ENCODE measurements at places on chromosomes 12 and 14. TPM values are rescaled to one million over a fixed set of nuclear protein-coding genes. Genes with fewer than 3 reads are reported as not detected.

The MYF5 gene
- polyA plus RNA-seq: 29.8 TPM

The CCDC60 gene
- polyA plus RNA-seq: not detected

GRCh38 chr12:59357811-59358210 is 238.0 kb upstream of the SLC16A7 start:
- no peak for DNase-seq

- no peak for DNase-seq
Measured at GRCh38 chr14:102736956-102737355, 40.3 kb upstream of the TRAF3 start.

GRCh38 chr12:88944397-88944796 is 364.1 kb upstream of the KITLG start:
- peak; percentile 3 for DNase-seq

DNA sequence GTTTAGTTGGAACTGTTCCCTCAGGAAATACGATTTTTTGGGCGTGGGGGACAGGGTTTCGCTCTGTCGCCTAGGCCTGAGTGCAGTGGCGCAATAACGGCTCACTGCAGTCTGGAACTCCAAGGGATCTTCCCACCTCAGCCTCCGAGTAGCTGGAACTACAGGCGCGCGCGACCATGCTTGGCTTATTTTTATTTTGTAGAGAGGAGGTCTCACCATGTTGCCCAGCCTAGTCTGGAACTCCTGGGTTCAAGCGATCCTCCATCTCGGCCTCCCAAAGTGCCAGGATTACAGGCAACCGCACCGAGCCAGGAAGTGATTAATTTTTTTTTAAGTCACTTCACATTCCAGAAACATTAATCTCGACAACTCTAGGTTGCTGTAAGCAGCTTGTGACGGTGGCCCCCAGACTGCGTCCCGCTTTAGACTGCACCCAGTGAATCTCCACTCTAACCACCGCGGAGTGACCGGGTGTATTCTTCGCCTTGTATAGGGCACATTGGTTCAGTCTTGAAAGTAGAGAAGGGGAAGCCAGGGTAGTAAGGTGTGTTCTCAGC is 830 bp upstream of the MIS18BP1 start:
- DNase-seq: no peak

- peak; percentile 55 for DNase-seq
Measured at GRCh38 chr14:20632831-20633691, 8.4 kb downstream of the OR6S1 start.

DNA sequence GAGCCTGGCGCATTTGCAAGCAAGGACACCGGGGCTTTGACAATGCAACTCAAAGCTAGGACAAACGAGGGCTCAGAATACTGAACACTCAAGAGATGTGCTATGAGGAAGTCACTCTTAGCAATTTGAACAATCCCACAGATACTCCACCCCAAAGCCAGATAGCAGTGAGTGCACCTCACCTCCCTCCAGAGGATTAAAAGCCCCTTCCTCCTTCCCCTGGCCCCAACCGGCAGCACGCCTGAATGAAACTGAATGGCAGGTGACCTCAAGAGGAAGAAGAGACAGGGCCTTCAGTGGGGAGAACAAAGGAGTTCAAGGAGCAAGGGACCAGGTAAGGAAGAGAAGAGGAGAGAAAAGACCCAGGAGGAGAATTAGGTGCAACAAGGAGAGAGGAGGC is 1.9 kb upstream of the KRT78 start:
- no peak for DNase-seq

- DNase-seq: peak; percentile 96
Measured at GRCh38 chr12:108731105-108731865, at the start of gene CORO1C. TSS of gene CORO1C (minus strand) at chr12:108731518. CDS start at chr12:108701318, 30,200 bp downstream.

DNA sequence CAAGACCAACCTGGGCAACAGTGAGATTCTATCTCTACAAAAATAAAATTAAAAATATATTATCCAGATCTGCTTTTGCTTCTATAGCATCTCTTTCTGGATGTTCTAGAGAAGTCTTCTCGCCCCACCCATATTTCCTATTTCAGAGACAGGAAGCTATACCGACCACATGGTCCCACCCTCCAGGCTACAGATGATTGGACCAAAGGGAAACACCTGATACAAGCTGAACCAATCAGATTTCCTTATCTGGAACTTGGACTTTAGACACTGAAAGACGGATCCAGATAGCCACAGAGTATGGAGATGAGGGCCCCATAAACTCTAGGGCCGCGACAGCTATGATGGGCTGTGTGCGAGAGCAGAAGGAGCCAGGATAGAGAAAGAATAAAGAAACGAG is 48.7 kb downstream of the CCDC60 start:
- no peak for DNase-seq

GRCh38 chr12:49533331-49533730 is 5.5 kb upstream of the KCNH3 start:
- DNase-seq: no peak

Measured in muscle of back (tissue), 13 donors.